Activated T-helper 2 cell treated with anti-CD3 and anti-CD28 coated beads, Interferon-gamma antibody, Interleukin-2, Interleukin-4, amounts not matched to agents 10 μg/mL and 5 μg/mL and 100 μg/mL, durations not matched to agents 14 hours and 24 hours and 36 hours (primary cell): ENCODE measurements at places on chromosomes 2 and 18. TPM values are rescaled to one million over a fixed set of nuclear protein-coding genes. Genes with fewer than 3 reads are reported as not detected.

The KIF5C gene
- 12.9 and 17.3 TPM in 2 replicates for total RNA-seq

The LPIN2 gene
- 87.9 and 95.9 TPM in 2 replicates for total RNA-seq

The ADGRF3 gene
- total RNA-seq, result 1.6 and 3.1 TPM in 2 replicates

The DSG4 gene
- not detected in 2 replicates for total RNA-seq

The C1QL2 gene
- not detected in 2 replicates for total RNA-seq

The DARS1 gene
- total RNA-seq, result 179 and 183 TPM in 2 replicates

The SULT1C4 gene
- total RNA-seq, result not detected in 2 replicates

The LINC00305 gene
- total RNA-seq, result not detected in 2 replicates

The GPBAR1 gene
- 0.41 and 0.87 TPM in 2 replicates for total RNA-seq

The SLC16A14 gene
- total RNA-seq, result 6.7 and 7.8 TPM in 2 replicates

The MLPH gene
- total RNA-seq, result not detected in 2 replicates

The CEBPZ gene
- total RNA-seq, result 59.3 and 61.8 TPM in 2 replicates

The SLC9A4 gene
- total RNA-seq, result 0.09 TPM in 2 replicates

The KRTCAP3 gene
- 6.2 and 7.5 TPM in 2 replicates for total RNA-seq

The HOXD4 gene
- total RNA-seq, result not detected in 2 replicates

The ASB18 gene
- not detected in 2 replicates for total RNA-seq

The VIT gene
- not detected in 2 replicates for total RNA-seq

The ANKRD36B gene
- 44.6 and 46.0 TPM in 2 replicates for total RNA-seq

The LYPD6B gene
- total RNA-seq, result not detected in 2 replicates

The NYAP2 gene
- not detected in 2 replicates for total RNA-seq

The RTP5 gene
- 0.09 and 0.30 TPM in 2 replicates for total RNA-seq

The IL36G gene
- total RNA-seq, result not detected in 2 replicates

The RMC1 gene
- 42.9 and 50.5 TPM in 2 replicates for total RNA-seq

The BAZ2B gene
- total RNA-seq, result 6.4 and 6.5 TPM in 2 replicates

The REG3G gene
- not detected in 2 replicates for total RNA-seq

The CAPN14 gene
- 0.18 and 0.27 TPM in 2 replicates for total RNA-seq
